ENCODE measurements at places on chromosomes 1 and 21. TPM values are rescaled to one million over a fixed set of nuclear protein-coding genes. Genes with fewer than 3 reads are reported as not detected.

DNA sequence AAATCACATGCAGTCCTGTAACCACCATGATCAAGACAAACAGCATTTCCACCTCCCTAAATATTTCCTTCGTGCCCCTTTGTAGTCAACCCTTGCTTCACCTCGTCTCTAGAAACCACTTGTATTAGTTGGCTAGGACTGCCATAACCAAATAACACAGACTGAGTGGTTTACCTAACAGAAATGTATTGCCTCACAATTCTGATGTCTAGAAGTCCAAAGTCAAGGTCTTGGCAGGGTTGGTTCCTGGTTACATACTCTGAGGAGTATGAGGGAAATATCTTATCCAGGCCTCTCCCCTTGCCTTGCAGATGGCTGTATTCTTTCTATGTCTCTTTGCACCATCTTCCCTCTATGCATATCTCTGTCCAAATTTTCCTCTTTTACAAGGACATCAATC is 23.3 kb upstream of the FRRS1 start:
- no peak for DNase-seq
- no peak overlapping the region for H3K27ac ChIP-seq
- peaks cover 34% of the 10 kb centered on the region for H3K4me1 ChIP-seq

GRCh38 chr1:8032366-8032910 is 6.3 kb upstream of the ERRFI1 start:
- H3K4me3 ChIP-seq = no peak overlapping the region
- H3K4me1 ChIP-seq = no peaks in the 10 kb centered on the region
- no peak for DNase-seq

DNA sequence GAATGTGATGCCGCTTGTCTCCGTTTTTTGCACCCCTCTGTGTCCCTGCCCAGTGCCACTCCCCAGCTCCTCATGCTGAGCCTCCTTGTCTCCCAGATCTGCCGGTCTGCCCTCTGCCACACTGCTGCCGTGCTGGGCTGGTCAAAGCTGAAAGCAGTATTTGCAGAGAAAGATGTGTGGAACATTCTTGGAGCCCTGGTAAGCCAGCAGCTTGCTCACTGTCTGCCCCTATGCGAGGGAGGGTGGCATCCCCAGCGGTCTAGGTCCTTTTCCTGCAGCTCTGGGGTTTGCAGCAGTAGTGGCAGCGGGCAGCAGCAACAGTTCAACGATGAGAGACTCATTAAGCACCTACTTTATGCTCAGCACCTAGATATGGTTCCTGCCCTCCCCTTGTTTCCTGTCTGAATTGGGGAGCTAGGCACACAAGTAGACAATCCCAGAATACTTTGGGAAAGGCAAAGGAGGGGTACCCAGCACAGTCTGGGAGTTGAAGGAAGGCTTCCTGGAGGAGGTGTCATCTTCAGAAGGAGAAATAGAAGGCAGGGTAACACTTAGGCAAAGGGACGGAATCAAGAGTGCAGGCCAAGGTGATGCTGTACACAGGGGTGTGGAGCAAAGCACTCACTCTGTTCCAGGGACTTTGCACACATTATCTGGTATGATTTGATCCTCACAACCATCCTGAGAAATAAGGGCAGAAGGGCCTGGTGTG is 63.1 kb downstream of the KIF21B start:
- no peak overlapping the region for H3K27ac ChIP-seq
- no peaks in the 10 kb centered on the region for H3K27me3 ChIP-seq
- peaks cover 10% of the 10 kb centered on the region for H3K4me1 ChIP-seq
- no peaks in the 10 kb centered on the region for H3K36me3 ChIP-seq
- no peak for DNase-seq

DNA sequence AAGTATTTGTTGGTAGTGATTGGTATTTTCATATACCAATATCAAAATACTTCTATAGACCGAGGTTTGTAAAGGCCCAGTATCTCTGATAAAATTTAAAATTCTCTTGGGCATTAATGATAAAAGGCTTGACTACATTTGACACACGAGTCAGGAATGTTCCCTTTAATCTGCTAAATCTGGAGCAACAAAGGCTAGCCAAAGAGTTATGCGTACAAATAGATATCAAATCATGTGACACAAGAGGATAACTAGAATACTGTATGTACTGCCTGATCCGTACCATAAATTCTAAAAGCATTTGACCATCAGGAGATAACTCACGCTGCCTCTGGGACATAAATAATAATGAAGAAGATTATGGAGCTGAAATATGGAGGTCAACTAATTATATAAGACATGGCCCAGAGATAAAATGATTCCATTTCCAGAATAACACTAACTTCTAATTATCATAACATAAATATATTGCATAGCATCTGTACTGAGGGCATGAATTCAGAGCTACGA is 64.2 kb upstream of the SH3GLB1 start:
- no peaks in the 10 kb centered on the region for H3K27me3 ChIP-seq
- H3K36me3 ChIP-seq = no peaks in the 10 kb centered on the region
- no peak for DNase-seq
- H3K27ac ChIP-seq = no peak overlapping the region
- no peaks in the 10 kb centered on the region for H3K4me1 ChIP-seq

DNA sequence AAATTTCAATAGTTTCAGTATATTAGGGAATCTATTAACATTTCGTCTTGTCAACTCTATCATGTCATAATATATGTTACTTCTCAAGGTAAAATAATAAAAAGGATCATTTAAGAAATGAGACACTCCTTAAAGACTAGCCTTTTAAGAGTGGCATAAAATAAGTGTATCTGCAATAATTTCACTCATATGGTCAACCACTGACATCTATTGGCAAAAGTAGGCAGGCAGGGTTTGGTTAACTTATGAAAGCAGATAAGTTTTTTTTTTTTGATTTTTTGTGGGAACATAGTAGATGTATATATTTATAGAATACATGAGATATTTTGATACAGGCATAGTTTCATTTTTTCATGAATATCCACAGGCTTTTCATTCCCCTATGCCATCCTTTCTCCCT is 5.5 kb upstream of the RGS21 start:
- no peak for DNase-seq
- no peaks in the 10 kb centered on the region for H3K27me3 ChIP-seq
- no peak overlapping the region for H3K4me3 ChIP-seq
- H3K36me3 ChIP-seq = no peaks in the 10 kb centered on the region

GRCh38 chr1:91883470-91883869 is 2.5 kb downstream of the TGFBR3 start:
- no peak overlapping the region for H3K27ac ChIP-seq
- peak; percentile 12 for DNase-seq
- no peaks in the 10 kb centered on the region for H3K36me3 ChIP-seq

- no peak for DNase-seq
- no peaks in the 10 kb centered on the region for H3K4me1 ChIP-seq
- no peak overlapping the region for H3K27ac ChIP-seq
- H3K4me3 ChIP-seq = no peak overlapping the region
- H3K36me3 ChIP-seq = no peaks in the 10 kb centered on the region
- H3K27me3 ChIP-seq = no peaks in the 10 kb centered on the region
Observed at GRCh38 chr1:18668046-18668445, 37.4 kb downstream of the PAX7 start.

DNA sequence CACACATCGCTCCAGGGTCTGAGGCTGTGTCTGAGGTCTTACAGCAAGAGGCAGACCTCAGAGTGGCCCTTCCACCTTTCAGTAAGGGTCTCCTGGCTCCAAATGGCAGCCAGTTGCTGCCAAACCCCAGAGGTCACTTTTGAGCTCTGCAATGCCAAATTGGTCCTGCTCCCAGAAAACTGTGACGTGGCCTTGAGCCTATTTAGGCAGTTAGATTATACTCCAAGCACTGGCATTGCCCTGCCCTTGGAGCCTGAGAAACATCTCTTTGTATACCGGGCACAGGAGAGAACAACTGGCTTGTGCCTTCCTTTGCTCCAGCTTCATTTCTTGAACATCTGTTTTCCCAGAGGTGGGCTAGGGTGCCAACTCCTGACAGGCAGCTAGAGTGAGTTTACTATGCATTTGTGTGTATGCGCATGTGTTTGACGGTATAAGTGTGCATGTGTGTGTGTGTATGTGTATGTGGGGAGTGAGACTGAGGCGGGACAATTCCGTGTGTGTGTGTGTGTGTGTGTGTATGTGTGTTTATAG is 134.5 kb downstream of the IER5 start:
- no peak overlapping the region for H3K27ac ChIP-seq
- no peaks in the 10 kb centered on the region for H3K27me3 ChIP-seq
- no peaks in the 10 kb centered on the region for H3K4me1 ChIP-seq
- no peak overlapping the region for H3K4me3 ChIP-seq
- no peak for DNase-seq
- no peaks in the 10 kb centered on the region for H3K36me3 ChIP-seq

- no peak overlapping the region for H3K27ac ChIP-seq
- peaks cover 2% of the 10 kb centered on the region for H3K36me3 ChIP-seq
- H3K4me1 ChIP-seq = no peaks in the 10 kb centered on the region
- H3K27me3 ChIP-seq = no peaks in the 10 kb centered on the region
Observed at GRCh38 chr1:112687361-112687760, 12.9 kb downstream of the MOV10 start.

- no peak overlapping the region for H3K27ac ChIP-seq
- no peak overlapping the region for H3K4me3 ChIP-seq
- no peak for DNase-seq
- no peaks in the 10 kb centered on the region for H3K4me1 ChIP-seq
Observed at GRCh38 chr1:64062529-64062928, 140.9 kb upstream of the UBE2U start.

DNA sequence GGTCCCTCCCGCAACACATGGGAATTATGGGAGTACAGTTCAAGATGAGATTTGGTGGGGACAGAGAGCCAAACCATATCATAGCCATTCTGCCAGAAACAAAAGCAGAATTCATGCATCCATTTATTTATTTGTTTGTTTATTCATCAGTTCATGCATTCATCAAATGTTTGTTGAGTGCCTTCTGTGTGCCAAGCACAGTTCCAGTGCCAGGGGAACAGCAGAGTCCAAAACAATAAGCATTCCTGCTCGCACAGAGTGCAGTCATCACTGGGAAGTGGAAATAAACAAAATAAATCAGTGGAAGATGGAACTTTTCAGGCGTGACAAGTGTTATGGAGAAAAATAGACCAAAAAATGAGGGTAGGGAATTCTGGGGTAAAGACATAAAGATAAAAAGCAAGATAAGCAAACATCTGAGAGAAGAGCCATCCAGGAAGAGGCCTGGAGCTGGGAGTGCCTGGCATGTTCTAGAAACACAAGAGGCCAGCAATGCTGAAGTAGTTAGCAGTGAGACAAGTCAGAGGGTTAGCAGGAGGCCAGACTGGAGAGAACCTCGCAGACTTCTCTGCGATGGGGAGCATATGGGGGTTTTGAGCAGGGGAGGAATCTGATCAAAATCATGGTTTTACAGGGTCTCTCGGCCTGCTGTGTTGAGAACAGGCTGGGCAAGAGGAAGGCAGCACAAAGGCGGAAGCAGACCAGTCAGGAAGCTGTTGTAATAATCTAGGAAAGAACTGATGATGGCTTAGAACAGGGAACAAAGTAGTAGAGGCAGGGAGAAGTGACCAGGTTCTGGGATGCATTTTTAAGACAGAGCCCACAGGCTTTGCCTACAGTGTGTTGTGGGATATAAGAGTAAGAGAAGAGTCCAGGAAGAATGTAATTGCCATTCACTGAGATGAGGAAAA is 113.2 kb downstream of the GLUL start:
- no peak for DNase-seq
- H3K27ac ChIP-seq = no peak overlapping the region
- no peaks in the 10 kb centered on the region for H3K27me3 ChIP-seq
- H3K36me3 ChIP-seq = no peaks in the 10 kb centered on the region
- H3K4me1 ChIP-seq = no peaks in the 10 kb centered on the region

DNA sequence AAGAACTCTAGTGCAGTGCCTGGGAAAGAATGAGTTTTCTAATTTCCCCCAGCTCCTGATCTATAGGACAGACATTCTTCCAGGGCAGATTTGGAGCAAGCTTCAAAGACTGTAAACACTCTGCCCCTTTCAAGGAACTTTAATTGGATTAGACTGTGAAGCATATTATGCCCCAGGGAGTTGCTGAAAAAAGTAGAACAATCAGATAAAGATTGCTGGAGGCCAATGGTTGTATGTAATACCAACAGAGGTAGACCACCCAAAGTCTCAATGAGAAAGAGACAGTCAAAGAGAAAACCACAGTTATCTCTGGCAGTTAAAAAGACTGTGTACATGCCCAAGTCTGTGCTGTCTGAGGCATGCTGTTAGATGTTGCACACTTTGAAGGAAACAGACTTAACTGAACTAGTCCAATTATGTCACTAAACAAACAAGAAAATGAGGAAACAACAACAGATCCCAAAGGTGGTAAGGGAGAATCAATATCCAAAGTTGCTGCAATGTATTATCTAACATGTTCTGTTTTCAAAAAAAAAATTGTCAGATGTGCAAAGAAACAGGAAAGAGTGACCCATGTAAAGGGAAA is 24.4 kb downstream of the C4BPA start:
- no peaks in the 10 kb centered on the region for H3K4me1 ChIP-seq
- no peak for DNase-seq
- H3K36me3 ChIP-seq = no peaks in the 10 kb centered on the region
- no peak overlapping the region for H3K27ac ChIP-seq
- no peaks in the 10 kb centered on the region for H3K27me3 ChIP-seq

- no peak for DNase-seq
- H3K4me1 ChIP-seq = peaks cover 6% of the 10 kb centered on the region
- H3K4me3 ChIP-seq = no peak overlapping the region
- H3K27me3 ChIP-seq = peaks cover 21% of the 10 kb centered on the region
- no peak overlapping the region for H3K27ac ChIP-seq
- H3K36me3 ChIP-seq = no peaks in the 10 kb centered on the region
Observed at GRCh38 chr1:46451948-46452930, 37.4 kb upstream of the DMBX1 start.

DNA sequence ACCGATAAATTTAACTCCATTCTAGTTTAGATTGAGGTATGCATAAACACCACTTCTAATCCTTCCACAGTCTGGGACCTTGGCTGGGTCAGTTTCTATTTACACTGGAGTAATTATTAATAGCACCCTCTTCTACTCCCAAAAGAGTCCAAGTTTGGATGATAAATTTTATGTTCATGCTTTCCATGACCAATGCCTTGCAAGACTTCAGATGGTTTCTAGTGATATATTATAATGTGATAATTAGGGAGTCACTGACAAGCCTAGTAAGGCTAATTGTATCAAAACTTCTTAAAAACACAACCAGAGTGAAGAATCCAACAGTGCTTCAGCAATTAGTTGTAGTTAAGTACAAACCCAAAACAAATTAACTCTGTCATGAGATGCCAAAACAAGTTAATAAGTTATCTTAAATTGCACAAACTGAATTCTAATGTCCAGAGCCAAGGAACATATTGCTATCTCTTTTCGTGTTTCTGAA is 489.6 kb downstream of the TTLL7 start:
- DNase-seq = no peak
- no peak overlapping the region for H3K27ac ChIP-seq
- peaks cover 7% of the 10 kb centered on the region for H3K4me1 ChIP-seq
- no peaks in the 10 kb centered on the region for H3K36me3 ChIP-seq

FAM167B gene
- 4.1 TPM for total RNA-seq

PKP1 gene
- total RNA-seq = not detected

GCLM gene
- 10.7 TPM for total RNA-seq

PFKFB2 gene
- 18.2 TPM for total RNA-seq

NUP210L gene
- 0.15 TPM for total RNA-seq

C1QC gene
- not detected for total RNA-seq

LCE2A gene
- not detected for total RNA-seq

OR2W3 gene
- total RNA-seq = not detected

KCNK2 gene
- total RNA-seq = not detected

CDA gene
- total RNA-seq = not detected

ZMYND12 gene
- total RNA-seq = 0.79 TPM
